PC-9 (cell line): ENCODE measurements at places on chromosomes 2 and 18. TPM values are rescaled to one million over a fixed set of nuclear protein-coding genes. Genes with fewer than 3 reads are reported as not detected.

Gene CAPG
- 417 and 428 TPM in 2 replicates for total RNA-seq

Gene ARHGEF33
- 1.0 and 1.4 TPM in 2 replicates for total RNA-seq

Gene GKN2
- total RNA-seq: not detected in 2 replicates

DNA sequence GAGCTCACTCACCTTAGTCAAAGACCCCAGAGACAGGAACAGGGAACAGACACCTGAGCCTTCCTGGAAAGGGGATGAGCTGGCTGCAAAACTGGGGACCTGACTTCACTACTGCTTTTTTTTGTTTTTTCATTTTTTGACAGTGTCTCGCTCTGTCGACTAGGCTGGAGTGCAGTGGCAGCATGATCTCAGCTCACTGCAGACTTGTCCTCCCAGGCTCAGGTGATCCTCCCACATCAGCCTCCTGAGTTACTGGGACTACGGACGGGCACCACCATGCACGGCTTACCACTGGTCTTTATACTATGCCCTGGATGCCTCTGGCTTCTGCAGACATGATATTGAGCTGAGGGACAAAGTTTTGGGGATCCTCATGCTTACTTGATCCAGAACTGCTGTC, 184.1 kb downstream of the INSIG2 start:
- no peaks in the 10 kb centered on the region for H3K27me3 ChIP-seq
- H3K36me3 ChIP-seq: no peaks in the 10 kb centered on the region
- H3K4me3 ChIP-seq: no peak overlapping the region

DNA sequence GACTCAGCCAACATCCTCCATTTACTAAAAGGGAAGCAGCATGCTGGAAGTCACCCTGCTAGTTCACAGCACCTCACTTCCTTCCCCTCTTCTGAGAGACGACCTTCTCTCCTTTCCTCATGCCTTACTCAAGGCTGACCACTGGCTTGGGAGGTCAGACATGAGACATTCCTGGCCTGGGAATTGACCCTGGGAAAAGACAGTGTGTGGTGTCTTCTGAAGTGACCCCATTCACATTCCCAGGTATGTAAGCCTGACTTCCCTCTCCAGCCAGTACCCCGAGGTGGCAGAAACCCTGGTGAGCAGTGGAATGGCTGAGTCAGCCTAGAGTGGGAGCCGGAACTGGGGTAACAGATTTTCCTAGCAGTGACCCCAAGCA, 92.4 kb downstream of the PLB1 start:
- H3K27ac ChIP-seq: no peak overlapping the region
- H3K4me1 ChIP-seq: peaks cover 27% of the 10 kb centered on the region
- no peaks in the 10 kb centered on the region for H3K27me3 ChIP-seq
- H3K4me3 ChIP-seq: no peak overlapping the region
- H3K36me3 ChIP-seq: no peaks in the 10 kb centered on the region

GRCh38 chr2:134677856-134678756, 40.7 kb downstream of the TMEM163 start:
- no peak overlapping the region for H3K4me3 ChIP-seq
- no peaks in the 10 kb centered on the region for H3K36me3 ChIP-seq
- no peaks in the 10 kb centered on the region for H3K27me3 ChIP-seq
- H3K4me1 ChIP-seq: peaks cover 33% of the 10 kb centered on the region

- DNase-seq: no peak
- H3K36me3 ChIP-seq: no peaks in the 10 kb centered on the region
- H3K27ac ChIP-seq: no peak overlapping the region
- H3K4me3 ChIP-seq: no peak overlapping the region
Observed at GRCh38 chr2:96772903-96773671, 12.4 kb downstream of the CNNM4 start.
